Epithelial cell of proximal tubule (primary cell): ENCODE measurements at places on chromosomes 3 and 15.
A peak's percentile ranks its signal among the peaks of the same experiment; 100 is the strongest.

DNA sequence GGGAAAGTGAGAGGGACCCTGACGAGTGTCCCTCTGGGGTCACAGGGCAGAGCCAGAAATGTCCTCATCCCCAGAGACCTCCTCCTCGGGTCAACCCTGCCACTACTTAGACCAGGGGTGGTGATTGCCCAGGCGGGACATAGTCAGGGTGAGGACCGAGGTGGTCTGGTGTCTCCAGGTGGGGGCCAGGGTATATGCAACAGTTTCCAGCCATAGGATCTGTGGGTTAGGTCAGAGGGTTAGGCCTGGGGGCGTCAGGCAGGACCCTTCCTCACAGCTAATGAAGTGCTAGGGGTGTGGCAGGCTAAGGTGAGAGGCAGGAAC lies 22.3 kb upstream of the FBLN2 start:
- DNase-seq, result no peak

GRCh38 chr3:155629556-155629955 lies 115.3 kb downstream of the PLCH1 start:
- no peak for DNase-seq

GRCh38 chr15:63255489-63255990 lies 21.9 kb upstream of the APH1B start:
- DNase-seq, result no peak

DNA sequence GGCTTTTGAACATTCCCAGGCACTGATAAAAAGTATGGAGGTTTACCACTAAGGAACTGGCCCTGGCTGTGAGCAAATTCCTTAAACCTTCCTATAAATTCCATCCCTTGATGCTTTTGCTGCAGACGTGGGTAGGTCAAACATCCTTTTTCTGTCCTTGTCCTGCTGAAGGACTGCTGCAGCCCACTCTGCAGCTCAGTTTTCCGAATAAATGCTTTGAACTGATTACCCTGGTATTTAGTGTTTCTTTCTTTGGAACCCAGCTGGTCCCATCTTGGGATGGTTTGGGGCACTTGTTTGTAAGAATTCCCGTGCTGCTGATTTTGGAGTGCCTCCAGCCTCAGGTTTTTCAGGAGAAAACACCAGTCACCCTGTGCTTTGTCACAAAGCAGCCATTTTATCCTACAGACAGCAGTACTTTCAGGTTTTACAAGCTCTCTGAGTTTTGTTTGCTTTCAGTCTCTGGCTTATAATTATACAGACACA lies 815.9 kb downstream of the VGLL3 start:
- DNase-seq, result no peak

GRCh38 chr3:159733194-159733860 lies 255.3 kb upstream of the IL12A start:
- DNase-seq, result peak; percentile 73
